ENCODE measurements at places on chromosomes 6 and 20. TPM values are rescaled to one million over a fixed set of nuclear protein-coding genes. Genes with fewer than 3 reads are reported as not detected.

Gene CST5
- not detected for polyA plus RNA-seq

Gene RRAGD
- not detected for polyA plus RNA-seq

Gene LY6G6C
- not detected for polyA plus RNA-seq

DNA sequence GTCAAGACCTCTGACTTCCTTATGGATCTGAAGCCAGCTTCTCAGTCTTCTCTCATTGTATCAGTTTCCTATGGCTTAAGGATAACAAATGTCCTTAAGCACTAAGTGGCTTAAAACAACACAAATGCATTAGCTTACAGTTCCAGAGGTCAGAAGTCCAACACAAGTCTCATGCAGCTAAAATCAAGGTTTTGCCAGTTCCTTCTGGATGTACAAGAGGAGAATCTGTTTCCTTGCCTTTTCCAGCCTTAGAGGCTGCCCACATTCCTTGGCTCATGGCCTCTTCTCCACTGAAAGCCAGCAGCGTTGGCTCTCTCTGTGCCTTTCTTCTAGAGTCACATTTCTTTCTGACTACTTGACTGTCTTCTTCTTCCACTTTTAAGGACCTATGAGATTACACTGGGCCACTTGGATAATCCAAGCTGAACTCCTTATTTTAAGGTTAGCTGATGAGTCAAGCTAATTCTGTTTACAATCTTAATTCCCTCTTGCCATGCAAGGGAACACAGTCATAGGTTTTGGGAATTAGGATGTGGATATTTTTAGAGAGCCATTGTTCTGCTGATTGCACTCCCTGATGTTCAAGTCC, 179.0 kb downstream of the BCAS1 start:
- DNase-seq = peak; percentile 83

DNA sequence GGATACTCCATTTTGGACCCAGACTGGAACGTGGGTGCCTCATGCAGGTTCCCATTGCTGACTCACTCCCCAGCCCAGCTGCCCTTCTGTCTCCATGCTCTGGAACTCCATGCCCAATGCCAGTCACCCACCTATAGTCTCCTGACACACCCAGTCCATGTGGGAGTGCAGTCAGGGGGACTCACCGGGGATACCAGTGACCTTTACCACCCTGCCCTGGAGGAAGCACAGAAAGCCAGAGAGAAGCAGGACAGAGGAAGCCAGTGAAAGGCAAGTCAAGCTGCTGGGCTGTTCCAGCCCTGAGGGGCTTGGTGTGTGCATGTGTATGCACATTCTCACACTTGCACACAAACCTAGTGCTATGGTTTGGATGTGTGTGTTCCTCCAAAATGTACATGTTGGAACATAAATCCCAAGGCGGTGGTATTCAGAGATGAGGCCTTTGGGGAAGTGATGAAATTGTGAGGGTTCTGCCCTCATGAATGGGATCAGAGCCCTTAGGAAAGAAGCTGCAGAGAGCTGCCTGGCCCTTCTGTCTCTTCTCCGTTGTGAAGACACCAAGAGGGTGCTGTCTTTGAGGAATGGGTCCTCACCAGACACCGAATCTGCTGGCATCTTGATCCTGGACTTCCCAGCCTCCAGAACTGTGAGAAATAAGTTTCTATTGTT, 121.4 kb upstream of the MAFB start:
- DNase-seq = no peak

Gene PPP1R3G
- polyA plus RNA-seq = 0.09 TPM

DNA sequence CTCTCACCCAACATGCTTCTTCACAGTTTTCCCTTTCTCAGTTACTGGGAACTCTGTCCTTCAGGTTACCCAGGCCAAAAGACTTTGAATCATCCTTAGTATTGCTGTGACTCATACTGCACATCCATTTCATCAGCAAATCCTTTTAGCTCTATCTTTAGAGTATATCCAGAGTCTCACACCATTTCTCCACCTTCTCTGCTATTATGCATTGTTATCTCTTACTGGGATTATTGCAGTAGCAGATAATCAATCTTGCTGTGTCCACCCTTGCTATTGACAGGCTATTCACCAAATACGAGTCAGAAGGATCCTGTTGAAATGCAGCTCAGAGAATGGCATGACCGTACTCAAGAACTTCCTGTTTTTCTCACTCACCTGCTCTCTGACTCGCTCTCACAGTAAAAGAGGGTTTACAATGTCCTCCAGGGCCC, 57.3 kb downstream of the BCKDHB start:
- peak; percentile 87 for DNase-seq

Gene DNMT3B
- polyA plus RNA-seq = 1.9 TPM

DNA sequence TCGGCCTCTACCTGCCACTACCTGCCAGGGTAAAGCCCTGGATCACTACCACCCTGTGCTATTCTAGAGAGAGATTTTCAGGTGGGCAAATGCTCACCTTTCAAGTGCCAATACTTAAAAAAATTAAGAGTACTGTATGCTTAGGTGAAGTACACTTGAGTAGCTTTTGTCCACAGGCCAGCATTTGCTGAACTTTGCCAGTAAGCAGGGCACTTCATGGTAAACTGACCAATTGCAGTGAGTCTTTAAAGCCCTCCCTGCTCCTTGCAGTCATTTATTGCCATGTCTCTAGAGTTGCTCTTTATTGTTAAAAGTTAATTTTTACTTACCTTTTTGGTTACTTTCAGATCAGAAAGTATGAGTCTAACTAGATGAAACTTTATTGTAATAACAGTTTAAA, 58.5 kb downstream of the PLAGL1 start:
- no peak for DNase-seq

Gene BNIP5
- not detected for polyA plus RNA-seq

Gene FAM209B
- polyA plus RNA-seq = 0.32 TPM

- DNase-seq = peak; percentile 95
These were observed 38.6 kb downstream of the GHRH start for GRCh38 chr20:37223053-37223452.

DNA sequence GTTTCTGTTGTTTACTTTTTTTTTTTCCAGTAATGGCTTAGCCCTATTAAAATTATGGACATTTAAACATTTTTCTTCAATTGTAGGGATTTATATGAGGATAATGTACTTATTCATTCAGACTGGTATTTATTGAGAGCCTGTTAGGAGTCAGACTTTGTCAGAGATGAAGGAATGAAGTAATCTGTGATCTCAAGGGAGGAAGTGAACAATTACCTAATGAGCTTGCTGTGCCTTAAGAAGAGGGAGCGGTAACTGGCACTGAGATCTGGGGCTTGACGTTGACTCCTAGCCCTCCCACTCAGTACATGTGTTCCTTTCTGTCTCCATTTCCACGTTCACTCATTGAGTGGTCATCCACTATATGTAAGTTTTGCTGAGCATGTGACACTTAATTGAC, 12.6 kb downstream of the AFDN start:
- DNase-seq = no peak
